Amniotic stem cell (primary cell): ENCODE measurements at places on chromosomes 1 and 21.
A peak's percentile ranks its signal among the peaks of the same experiment; 100 is the strongest.

DNA sequence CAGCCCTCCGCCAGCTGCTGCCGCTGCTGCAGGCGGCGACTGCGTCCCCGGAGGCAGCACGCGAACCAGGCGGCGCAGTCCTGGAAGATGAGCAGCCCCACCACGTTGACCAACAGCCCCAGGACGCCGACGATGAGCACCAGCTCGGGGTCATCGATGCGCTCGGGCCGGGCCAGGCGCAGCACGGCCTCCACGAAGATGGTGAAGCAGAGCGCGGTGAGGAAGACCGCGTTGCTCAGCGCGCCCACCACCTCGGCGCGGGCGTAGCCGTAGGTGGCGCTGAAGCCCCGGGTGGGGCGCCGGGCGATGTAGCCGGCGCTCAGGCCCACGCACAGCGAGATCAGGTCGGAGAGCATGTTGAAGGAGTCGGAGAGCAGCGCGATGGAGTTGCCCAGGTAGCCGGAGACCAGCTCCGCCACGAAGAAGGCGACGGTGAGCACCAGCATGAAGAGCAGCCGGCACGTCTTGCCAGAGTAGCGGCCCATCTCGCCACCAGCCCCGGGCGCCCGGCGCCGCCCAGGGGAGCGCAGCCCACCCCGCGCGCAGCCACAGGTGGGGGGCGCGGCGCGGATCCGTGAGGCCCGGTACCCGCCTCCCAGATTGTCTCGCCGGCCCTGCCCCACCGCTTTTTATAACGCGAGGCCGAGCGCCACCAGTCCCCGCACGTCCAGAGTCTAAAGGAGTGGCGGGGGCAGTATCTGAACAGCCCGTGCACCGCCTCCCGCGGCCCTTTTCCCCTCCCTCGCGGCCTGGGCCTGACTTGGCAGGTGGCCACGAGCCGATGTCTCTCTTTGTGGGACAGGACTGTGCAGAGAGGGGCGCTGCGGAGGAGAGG, at the start of gene SLC30A10:
Gene SLC30A10, minus strand, starts transcription at position 602 of the 835 bp plus-strand sequence. Its CDS starts 117 bp downstream, at position 485.
- no peak for DNase-seq

DNA sequence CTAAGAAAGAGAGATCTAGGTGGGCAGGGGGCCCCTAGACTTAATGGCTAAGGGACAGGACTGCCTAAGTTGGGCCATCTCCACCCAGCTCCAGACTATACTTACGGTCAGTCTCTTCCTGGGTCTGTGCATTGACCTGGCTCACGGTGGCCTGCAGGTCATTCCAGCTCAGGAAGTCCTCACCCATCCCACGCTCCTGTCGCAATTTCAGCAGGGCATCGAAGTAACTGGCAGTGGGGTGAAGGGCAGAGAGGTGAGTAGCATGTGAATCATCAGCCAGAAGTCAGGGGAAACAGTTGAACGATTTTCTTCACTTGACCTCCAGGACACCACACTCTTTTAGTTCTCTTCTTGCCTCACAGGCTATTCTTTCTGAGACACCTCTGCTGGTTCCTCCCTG, 20.5 kb downstream of the IQGAP3 start:
- DNase-seq = no peak

GRCh38 chr1:192824511-192824910, 15.7 kb downstream of the RGS2 start:
- DNase-seq = no peak

DNA sequence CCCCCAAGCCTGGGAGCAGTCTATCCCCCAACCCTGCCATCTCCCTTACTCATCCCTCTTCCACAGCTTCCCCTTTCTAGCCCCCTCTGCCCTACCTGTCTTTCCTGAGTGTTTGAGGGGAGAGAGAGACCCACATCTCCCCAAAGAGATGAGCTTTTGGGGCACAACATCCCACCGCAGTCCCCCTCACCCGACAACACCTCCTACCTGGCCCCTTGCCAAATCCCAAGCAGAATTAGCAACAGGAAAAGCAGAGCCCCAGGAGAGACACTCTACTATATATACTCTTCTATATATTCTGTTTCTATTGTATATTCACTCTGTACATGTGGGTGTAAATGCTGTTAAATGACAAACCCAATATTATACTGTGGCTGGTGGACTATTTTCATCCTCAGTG, 9.9 kb upstream of the KCNC4 start:
- DNase-seq = no peak

DNA sequence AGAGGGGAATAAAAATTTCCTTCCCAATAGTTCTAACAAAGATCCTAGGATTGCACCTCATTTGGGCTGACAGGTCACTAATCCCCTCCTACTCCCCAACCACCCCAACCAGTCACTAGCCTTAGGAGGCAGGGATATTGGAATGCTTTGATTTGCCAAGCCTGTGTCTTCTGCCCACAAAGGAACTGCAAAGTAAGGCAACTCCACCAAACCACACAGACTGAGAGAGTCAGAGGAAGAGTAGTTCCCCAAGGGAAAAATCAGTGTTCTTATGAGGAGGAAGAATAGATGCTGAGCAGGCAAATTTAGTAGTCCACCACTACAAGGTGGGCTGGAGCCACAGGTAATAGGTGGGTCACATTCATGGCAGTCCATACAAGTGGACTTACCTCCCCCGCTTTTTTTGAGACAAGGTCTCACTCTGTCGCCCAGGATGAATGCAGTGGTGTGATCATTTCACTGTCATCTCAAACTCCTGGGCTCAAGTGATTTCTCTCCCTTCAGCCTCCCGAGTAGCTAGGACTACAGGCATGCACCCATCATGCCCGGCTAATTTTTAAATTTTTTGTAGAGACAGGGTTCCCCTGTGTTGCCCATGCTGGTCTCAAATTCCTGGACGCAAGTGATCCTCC, 3.7 kb upstream of the TMEM39B start:
- no peak for DNase-seq

GRCh38 chr1:94739521-94740061, 80.6 kb upstream of the SLC44A3 start:
- DNase-seq = no peak

- DNase-seq = no peak
Measured at GRCh38 chr1:206608108-206608698, 4.1 kb downstream of the EIF2D start.

GRCh38 chr1:145927916-145928643, 796 bp upstream of the RBM8A start:
- no peak for DNase-seq

DNA sequence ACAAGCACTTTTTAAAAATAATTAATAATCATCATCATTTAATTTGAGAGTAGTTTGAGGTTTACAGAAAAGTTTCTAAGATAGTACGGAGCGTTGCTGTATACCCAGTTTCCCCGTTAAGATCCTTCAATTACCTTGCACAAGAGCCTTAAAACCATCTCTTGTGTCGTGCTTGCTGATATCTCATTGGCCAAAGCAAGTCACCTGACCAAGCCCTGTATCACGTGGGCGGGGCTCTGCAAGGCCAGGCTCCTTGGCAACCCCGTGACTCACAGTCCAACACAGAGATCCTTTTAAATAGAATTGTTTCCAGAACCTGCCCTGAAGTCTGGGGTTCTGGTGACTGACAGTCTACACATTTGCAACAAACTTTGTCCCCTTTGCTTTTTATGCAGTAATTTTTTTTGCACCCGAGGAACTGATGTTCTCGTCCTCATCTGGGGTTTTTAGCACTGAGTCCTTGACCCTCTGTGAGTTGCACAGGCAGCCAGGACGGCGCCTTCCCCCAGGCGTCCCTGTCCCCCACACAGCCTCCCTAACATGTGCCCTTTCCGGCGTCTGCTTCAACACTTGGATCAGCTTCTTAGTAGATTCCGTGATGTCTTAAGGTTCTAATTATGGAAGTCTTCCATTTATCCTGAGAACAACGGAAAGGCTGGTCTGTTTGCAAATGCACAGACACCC, 183.3 kb upstream of the TMEM51 start:
- peak; percentile 86 for DNase-seq

- no peak for DNase-seq
Measured at GRCh38 chr1:226100436-226101391, 38.2 kb downstream of the H3-3A start.

- no peak for DNase-seq
Measured at GRCh38 chr1:230853731-230854130, 14.6 kb downstream of the C1orf198 start.

DNA sequence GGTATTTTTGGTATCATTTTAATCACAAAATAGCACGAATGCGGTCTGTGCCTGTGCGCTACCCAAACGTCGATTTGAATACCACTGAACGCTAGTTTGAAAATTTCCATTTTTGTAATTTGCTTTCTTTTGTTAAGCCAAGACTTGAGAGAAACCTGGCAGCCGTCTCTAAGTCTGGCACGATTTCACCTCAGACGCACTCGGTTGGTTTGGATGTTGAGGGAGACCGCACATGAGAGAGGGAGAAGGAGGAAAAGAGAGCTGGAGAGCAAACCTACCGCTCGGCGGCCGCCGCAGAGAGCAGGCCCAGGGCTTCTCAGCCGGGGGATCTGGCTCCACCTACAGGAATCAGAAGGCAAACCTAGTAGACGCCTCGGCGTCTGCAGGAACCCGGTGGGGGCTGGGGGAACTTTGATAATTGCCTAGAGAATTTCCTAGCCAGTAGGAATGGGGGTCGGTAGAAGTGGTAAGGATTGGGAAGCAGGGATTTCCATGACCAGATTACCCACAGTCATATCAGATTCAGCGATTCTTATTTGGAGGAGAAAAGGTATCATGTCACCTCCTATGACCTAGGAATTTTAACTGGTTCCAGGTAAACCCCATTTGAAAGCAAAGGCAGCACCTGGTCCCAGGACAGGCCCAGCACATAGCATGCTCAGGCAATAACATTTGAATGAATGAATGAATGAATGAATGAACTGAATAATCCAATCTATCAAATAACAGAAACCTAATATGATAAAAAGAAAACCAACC, 83.2 kb downstream of the TM2D1 start:
- DNase-seq = no peak

DNA sequence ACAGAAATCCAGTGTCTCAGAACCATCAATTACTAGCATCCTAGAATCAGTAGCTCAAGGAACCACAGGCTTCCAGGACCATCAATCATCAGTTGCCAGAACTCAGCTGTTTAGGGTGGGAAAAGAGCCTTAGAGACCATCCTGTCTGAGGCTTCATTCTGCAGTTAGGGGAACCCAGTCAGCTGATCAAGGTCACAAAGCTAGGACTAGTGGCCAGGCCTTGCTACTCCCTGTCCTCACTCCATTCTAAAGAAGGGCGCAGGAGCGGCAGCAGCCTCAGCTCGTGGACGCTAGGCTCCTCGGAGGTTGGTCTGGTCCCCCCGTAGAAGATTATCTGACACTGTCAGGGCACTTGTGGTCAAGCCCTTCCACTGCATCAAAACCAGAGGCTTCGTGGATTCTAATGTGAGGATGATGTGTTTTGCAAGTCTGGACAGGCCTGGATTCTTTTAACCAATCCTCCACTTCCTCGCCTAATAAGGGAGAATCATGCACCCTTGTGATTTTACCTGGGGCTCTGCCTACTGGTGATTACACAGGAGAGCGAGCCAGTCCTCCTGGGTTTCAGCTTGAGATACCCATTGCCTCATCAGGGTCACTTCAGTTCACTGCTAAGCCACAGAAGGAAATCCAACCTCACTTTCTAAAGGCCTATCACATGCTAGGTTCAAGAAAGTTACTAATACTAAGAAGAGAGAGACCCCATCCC, 41.7 kb upstream of the IFFO2 start:
- DNase-seq = no peak

DNA sequence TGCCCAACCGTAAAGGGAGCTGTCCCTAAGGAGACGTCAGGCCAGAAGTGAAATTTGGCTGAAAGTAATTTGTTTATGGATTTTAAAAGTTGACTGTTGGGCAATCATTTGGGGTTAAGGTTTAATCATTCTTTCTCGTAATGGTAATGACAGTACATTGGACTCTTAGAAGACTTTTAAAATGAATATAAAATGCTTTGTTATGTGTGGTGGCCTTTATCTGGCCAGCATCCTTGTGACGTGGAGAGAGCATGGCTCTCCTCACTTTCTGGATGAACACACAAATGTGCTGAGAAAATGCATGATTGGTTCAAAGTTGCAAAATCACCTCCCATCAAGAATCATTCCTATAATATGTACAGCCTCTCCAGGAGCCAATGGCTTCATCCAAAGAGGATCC, 160.2 kb downstream of the DHRS3 start:
- no peak for DNase-seq

DNA sequence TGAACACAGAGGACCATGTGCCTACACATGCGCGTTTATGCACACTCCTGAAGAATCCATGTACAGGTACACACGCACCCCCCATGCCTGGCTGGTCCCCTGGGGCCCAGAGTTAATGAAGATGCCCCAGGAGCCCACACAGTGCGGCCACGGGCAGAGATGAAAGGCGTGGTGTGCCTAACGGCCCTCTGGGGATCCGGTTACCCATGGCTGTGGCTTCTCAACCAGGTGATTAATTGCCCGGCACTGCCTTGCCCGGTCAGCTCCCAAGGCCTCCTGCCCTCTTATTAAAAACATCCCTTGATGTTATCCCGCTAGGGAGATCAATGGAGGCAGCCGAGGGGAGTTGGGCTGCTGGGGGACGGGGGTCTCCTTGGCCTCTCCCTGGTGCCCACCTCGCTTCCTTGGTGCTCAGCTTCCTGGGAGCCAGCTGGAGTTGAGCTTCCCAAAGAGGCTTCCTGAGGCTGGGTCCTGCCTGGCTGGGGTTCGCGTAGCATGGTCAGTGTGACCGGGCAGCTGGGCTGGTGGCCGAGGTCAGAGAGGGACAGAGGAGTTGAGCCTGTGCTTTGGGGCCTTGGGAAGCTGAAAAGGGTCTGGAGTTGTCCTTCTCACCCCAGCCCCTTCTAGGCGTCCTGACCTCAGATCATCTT, 75.0 kb upstream of the WNT4 start:
- DNase-seq = no peak

GRCh38 chr1:172400722-172401105, 19.8 kb upstream of the C1orf105 start:
- DNase-seq = no peak

DNA sequence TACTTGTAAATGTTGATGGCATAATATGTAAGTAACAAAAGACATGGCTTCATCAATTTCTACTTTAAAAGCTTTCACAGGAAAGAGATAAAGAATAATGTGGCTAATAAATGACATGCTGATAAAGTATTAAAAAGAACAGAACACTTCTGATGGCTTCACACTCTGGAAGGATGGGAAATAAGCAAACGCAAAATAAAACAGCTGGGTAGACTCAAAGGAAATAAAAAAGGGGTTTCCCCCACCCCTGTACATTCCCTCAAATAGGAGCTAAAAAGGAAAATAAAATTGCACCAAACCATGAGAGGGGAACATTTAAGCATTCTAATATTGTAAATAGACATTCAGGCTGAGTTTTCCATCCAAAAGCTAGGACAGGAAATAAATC, 27.0 kb upstream of the DYRK1A start:
- no peak for DNase-seq

DNA sequence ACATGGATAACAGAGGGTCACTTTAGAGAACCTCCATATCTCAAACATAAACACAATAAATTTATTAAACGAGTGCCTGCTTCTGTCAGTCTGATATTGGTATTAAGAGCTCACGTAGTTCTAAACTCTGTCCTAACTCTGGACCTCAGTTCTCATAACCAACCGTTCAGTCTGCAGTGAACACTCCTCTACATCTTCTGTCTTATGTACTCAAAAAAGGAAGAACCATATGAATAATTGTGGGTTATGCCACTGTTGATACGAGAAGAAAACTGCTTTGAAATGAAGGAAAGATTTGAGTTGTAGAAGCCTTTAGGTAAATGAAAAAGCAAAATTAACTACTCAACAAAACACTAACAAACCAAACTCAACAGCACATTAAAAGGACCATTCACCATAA, 53.7 kb downstream of the DPYD start:
- DNase-seq = no peak

GRCh38 chr1:224799083-224799482, 130.4 kb upstream of the DNAH14 start:
- DNase-seq = no peak
